Activated CD4-positive, alpha-beta T cell treated with anti-CD3 and anti-CD28 coated beads for 24 hours (primary cell): ENCODE measurements at places on chromosomes 6 and 20.

GRCh38 chr20:51631011-51631950, 88.8 kb upstream of the NFATC2 start:
- DNase-seq: no peak

GRCh38 chr6:127865108-127865507, 35.8 kb downstream of the THEMIS start:
- DNase-seq: no peak

DNA sequence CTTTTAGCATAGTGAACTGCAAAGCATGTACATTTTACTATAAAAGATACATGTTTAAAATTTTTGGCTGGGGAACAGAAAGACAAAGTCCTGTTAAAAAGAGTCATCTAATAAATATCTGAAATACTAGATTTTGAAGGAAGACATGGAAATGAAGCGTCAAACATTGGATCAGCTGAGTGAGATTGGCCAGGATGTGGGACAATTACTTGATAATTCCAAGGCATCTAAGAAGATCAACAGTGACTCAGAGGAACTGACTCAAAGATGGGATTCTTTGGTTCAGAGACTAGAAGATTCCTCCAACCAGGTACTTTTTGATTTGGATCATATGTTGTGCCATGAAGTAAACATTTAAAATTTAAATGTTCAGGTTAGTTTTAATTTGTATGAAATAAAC, 162.3 kb downstream of the UTRN start:
- no peak for DNase-seq

DNA sequence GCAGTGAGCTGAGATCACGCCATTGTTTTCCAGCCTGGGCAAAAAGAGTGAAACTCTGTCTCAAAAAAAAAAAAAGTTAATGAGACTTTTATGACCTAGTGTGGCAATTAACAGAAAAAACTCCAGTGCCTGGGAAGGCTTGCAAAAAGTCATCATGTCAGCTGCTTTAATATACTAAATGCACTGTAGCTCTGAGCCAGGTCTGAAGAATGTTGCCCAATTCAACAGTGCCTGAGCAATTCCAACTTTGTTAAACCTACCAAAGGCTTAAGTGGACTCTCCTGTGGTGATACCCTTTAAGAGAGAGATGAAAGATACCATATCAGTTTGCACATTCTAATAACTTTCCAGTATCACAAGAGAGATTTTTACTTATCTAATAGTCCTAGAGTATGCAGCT, 6.5 kb upstream of the ROS1 start:
- DNase-seq: no peak

GRCh38 chr6:140806431-140806830, 1326.3 kb upstream of the GJE1 start:
- DNase-seq: no peak

- no peak for DNase-seq
Observed at GRCh38 chr6:156174031-156174890, 602.9 kb upstream of the ARID1B start.

DNA sequence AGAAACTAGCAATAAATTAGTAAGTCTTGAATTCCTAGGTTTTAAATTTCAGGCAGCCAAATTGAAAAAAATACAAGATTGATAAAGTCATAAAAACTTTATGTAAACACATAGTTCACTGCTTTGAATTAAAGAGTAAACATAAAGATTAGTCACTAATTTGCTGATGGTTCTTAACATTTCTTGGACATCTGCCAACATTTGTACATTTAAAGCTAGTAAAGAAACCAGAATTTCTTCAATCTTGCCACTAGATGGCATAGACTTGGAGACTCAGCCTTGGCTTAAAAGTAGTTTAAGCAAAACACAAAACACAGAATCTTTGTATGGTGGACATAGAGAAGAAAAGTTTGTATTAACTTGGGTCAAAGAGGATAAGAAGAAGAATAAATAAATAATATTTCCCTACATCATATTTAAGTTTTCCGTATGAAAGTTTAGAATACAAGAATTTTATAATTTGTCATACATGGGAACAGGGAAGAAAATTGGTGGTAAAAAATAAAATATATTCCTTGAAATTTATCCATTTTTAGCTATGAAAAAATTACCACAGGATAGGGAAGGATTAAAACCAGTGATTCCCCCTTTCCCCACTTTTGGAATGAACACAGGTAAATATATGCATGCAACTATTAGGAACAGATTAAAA, 41.7 kb upstream of the FAM135A start:
- DNase-seq: no peak

GRCh38 chr20:21232546-21233280, 70.4 kb upstream of the XRN2 start:
- no peak for DNase-seq

- DNase-seq: no peak
Observed at GRCh38 chr20:56752274-56752673, 123.2 kb downstream of the TFAP2C start.

- no peak for DNase-seq
Observed at GRCh38 chr6:42751055-42751454, 5.2 kb upstream of the TBCC start.

DNA sequence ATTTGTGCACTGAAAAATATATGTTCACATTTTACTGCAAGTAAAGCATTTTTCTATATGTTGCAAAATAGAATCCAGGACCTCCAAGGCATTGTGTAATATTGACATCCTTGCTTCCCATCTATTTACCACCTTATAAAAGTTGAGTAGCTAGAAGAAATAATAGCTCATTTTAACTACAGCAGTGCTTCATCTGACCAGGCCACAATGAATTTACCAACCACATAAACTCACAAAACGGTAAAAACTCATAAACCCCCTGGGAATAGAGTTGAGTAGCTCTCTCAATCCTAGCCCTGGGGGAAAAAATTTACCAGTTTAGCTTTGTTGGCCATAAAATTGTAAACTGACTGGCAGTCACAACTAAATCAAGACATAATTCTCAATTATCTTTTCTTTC, 3.9 kb downstream of the ATXN1 start:
- DNase-seq: no peak

- DNase-seq: no peak
Observed at GRCh38 chr20:5313916-5314315, 2.8 kb downstream of the PROKR2 start.

GRCh38 chr6:109073344-109074132, 21.1 kb downstream of the SESN1 start:
- DNase-seq: no peak

DNA sequence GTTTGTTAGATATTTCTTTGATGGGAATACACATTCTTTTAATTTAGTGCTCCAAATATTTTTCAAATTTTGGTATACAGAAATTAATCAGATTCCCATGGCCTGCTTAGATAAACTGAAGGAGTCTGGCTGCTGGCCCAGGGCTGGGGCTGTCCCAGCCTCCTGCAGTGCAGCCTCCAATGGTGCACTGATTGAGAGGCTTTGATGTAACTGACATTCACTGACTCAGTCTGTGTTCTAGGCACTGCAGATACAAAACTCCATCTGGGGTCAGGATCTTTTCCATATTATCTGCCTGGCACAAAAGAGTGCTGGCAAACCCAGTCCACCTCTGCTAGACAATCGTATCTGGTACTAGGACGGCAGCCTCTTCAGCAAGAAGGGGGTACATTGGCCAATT, 64.8 kb downstream of the GRIK2 start:
- DNase-seq: no peak

- DNase-seq: no peak
Observed at GRCh38 chr6:157892363-157892877, 69.4 kb downstream of the SNX9 start.

DNA sequence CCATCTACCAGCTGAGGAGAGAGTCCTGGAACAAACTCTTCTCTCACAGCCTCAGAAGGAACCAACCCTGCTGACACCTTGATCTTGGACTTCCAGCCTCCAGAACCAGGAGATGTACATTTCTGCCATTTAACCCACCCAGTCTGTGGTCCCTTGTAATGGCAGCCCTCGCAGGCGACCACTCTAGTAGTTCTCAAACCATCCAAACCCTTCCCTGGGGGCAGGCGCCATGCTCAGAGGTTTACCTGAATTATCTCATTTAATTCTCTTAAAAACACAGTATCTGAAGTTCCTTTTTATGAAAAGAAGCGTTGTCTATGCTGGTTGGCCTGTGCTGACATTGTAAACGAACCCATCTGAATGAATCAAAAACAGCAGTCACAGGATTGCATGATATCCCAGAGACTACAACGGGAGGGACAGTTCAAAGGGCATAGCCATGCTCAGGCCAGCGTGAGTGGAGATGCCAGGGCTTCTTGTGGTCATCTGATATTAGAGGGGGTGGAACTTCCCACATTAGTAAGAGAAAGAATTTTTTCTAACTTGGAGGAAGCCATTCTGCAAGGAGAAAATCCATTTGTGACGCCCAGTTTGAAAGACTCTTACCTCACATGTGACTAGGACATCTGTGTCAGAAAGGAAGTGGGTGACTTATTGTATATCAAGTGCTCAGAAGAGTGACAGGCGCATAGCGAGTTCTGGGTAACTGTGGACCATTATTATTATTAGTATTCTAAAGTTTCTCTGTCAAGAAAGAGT, 17.2 kb upstream of the TAGAP start:
- no peak for DNase-seq

DNA sequence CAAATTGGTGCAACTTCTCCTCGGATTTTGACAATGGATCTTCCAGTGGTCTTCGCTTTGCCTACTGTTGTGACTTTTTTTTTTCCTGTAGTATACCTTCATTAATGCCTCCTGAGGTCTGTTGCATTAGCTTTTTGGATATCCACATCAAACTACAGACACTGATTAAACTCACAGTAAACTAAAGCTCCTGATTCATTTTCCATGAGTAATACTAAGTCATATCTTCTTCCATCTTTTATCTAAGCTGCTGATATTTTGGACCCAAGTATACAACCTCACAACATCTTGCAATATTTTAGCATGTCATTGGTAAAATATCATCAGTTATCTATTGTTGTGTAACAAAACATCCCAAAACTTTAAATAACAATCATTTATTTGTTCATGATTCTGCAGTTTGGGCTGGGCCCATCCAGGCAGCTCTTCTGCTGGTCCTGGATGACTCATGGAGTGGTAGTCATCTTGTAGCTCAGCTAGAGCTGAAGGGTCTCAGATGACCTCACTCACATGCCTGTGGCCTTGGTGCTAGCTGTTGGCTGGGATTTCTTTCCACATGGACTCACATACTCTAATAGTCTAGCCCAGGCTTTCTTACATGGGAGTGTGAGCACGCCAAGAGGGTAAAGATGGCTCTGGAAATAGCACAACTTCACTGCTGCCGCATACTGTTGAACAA, 78.3 kb upstream of the SRSF6 start:
- no peak for DNase-seq

DNA sequence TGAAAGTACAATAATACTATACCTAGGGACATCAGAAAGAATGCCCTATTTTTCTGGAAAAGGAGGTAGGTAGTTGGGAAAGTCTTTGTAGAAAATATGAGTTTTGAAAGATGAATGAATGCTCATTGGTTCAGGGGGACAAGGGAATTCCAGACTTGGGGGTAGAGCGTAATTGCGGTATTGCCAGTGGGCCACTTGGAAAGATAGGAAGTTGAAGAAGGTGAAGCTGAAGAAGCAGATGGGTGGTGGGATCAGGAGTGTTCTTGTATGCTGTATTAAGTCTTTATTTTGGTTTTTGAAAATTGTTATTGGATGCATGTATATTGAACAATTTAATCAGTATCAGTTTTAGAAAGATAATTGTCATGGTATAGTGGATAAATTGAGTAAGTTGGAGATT, 57.9 kb upstream of the SMIM8 start:
- DNase-seq: no peak

- DNase-seq: no peak
Observed at GRCh38 chr6:115735610-115736009, 325.1 kb downstream of the FRK start.

GRCh38 chr6:157461000-157461915, 80.3 kb downstream of the ZDHHC14 start:
- DNase-seq: peak; percentile 11

- DNase-seq: no peak
Observed at GRCh38 chr6:168411130-168411529, 29.9 kb upstream of the SMOC2 start.

DNA sequence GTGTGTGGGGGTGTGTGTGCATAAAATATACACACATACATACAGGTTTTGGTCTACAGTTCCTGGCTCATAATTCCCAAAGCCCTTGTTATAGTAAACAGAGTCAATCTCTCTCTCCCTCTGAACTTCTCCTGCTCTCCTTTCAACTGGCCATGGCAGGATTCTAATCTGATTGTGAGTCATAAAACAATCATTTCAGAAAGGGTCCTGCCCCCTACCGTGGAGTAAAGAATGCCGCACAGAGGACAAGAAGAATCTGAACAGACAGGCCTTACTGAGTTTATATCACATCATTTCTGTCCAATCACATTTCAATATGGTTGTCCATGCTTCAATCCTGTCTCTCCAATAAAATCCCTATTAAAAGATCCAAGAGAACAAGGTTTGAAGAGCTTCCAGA, 416.9 kb downstream of the FRK start:
- no peak for DNase-seq

DNA sequence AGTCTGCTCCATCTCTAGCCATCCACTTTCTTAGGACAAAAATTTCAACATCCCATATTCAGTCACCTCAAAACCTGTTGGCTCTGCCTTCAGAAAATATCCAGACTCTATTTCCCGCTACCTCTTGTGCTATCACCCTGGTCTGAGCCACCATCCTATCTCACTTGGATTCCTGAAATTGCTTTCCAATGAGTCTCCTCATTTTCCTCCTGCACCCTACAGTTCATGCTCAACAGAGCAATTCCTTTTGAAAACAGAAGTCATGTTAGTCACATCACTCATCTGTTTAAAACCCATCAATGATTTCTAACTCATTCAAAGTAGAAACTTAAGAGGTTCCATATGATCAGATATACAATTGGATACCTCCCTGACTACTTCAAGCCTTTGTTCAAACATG, 229.9 kb downstream of the ADGRG6 start:
- DNase-seq: no peak

DNA sequence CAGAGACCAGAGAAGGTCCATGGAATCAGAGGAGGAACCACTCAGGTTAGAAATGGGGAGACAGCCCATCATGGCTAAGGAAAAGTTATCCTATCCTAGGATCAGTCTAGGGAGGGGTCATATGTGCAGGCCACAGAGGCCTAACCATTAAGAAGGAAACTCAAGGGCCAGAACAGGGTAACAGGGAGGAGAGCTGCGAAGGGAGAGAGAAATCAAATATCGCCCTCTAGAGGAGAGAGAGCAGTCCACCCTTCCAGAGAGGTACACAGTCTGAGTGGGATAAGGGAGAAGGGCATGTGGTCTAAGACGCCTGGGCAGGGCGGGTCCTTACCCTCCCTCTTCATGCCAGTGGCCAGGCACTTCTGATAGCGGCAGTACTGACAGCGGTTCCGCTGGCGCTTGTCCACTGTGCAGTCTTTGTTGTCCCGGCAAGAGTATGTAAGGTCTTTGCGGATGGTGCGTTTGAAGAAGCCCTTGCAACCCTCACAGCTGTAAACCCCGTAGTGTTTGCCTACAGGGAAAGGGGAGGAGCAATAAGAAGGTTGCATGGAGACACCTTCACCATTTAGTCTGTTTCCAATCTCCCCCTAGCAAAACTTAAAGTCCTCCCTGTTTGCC, 2.9 kb downstream of the RXRB start:
- no peak for DNase-seq

GRCh38 chr6:21050935-21051334, 516.7 kb downstream of the CDKAL1 start:
- DNase-seq: no peak
